ENCODE measurements at places on chromosomes 12 and 14. TPM values are rescaled to one million over a fixed set of nuclear protein-coding genes. Genes with fewer than 3 reads are reported as not detected.

DNA sequence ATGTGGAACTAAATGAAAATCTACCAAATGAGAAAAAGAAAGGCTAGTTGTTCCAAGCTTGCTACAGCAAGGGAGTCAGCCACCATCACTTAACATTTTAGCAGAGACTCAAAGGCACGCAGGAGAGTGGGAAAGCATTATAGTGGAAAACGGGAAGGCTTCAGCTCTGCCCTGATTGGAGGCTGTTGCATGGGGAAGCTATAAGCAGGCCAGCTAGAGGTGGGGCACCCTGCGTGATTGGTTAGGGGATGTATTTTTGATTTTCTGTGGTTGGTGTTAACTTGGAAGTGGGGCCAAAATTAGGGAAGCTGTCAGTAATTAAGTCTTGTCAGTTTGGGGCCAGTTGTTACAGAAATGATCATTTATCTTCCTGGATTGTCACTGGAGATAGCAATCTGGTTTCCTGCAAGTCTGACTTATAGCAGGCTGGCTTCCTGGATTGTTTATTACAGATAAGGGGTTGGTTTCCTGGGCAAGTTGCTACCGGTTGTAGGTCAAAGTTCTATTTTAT is 93.9 kb downstream of the FAR2 start:
- no peaks in the 10 kb centered on the region for H3K36me3 ChIP-seq
- H3K4me1 ChIP-seq: no peaks in the 10 kb centered on the region
- H3K27me3 ChIP-seq: no peaks in the 10 kb centered on the region
- no peak for DNase-seq

- peak overlapping the region; percentile 84 for H3K4me3 ChIP-seq
- H3K4me1 ChIP-seq: peaks cover 5% of the 10 kb centered on the region
- no peak overlapping the region for H3K27ac ChIP-seq
- H3K36me3 ChIP-seq: peaks cover 9% of the 10 kb centered on the region
Measured at GRCh38 chr12:102964872-102965271, 7.4 kb downstream of the ASCL1 start.

- H3K27me3 ChIP-seq: peaks cover 23% of the 10 kb centered on the region
- 0 out of 2 replicates have a peak, but pooled peaks cover 2% of the 10 kb centered on the region for H3K4me1 ChIP-seq
- no peak within 1 kb of the TSS for H3K27ac ChIP-seq
- no peaks in the 10 kb centered on the region for H3K36me3 ChIP-seq
Measured at GRCh38 chr12:48817873-48818830, at the start of gene CACNB3. TSS of gene CACNB3 (plus strand) at chr12:48818496. CDS start at chr12:48818930, 434 bp downstream.

- H3K36me3 ChIP-seq: no peaks in the 10 kb centered on the region
- H3K4me1 ChIP-seq: no peaks in the 10 kb centered on the region
- H3K4me3 ChIP-seq: no peak overlapping the region
- DNase-seq: no peak
- H3K27me3 ChIP-seq: no peaks in the 10 kb centered on the region
Measured at GRCh38 chr14:68687746-68688145, 105.1 kb downstream of the ZFP36L1 start.

- DNase-seq: no peak
- H3K36me3 ChIP-seq: peaks cover 9% of the 10 kb centered on the region
- H3K27me3 ChIP-seq: no peaks in the 10 kb centered on the region
- H3K4me1 ChIP-seq: no peaks in the 10 kb centered on the region
- H3K4me3 ChIP-seq: no peak overlapping the region
Measured at GRCh38 chr12:130640901-130641300, 75.2 kb downstream of the RIMBP2 start.

- H3K4me3 ChIP-seq: no peak overlapping the region
- H3K27ac ChIP-seq: no peak overlapping the region
Measured at GRCh38 chr14:71726580-71727021, 205.6 kb upstream of the RGS6 start.

DNA sequence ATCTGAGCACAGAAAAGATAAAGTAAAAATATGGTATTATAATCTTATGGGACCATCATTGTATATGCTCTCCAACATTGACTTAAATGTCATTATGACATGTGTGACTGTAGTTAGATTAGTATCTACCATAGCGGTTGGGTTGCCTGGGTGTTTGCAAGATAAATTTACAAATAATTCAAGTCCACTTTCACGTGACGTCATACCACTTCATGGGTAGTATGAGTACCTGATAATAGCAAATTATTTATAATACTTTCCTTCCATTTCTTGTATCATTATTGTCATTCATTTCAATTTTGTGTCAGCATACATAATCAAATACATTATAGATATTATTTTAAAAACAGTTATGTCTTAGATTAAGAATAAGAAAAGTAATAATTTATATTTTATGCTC is 20.2 kb downstream of the SLCO1B1 start:
- no peak overlapping the region for H3K4me3 ChIP-seq
- no peaks in the 10 kb centered on the region for H3K36me3 ChIP-seq
- H3K4me1 ChIP-seq: no peaks in the 10 kb centered on the region
- no peaks in the 10 kb centered on the region for H3K27me3 ChIP-seq

DNA sequence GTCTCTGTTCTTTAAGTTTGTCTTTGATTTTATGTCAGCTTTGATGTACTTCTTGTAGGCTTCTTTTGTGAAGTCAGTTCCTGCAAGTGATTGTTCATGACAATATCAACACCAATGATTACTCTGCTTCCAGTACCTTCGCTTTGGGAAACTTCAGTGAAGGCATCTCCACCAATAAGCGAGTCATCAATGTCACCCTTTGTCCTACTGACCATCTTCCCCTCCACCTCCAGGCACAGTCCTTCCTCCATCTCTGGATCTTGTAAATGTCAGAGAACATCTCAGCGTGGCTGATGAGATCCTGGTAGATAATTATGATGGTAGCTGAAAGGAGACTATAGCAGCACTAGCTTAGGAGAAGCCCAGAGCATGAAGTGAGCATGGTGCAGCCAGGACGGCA is 40.4 kb upstream of the A2M start:
- no peak overlapping the region for H3K4me3 ChIP-seq
- H3K36me3 ChIP-seq: no peaks in the 10 kb centered on the region
- H3K27me3 ChIP-seq: no peaks in the 10 kb centered on the region
- DNase-seq: no peak
- no peak overlapping the region for H3K27ac ChIP-seq

DNA sequence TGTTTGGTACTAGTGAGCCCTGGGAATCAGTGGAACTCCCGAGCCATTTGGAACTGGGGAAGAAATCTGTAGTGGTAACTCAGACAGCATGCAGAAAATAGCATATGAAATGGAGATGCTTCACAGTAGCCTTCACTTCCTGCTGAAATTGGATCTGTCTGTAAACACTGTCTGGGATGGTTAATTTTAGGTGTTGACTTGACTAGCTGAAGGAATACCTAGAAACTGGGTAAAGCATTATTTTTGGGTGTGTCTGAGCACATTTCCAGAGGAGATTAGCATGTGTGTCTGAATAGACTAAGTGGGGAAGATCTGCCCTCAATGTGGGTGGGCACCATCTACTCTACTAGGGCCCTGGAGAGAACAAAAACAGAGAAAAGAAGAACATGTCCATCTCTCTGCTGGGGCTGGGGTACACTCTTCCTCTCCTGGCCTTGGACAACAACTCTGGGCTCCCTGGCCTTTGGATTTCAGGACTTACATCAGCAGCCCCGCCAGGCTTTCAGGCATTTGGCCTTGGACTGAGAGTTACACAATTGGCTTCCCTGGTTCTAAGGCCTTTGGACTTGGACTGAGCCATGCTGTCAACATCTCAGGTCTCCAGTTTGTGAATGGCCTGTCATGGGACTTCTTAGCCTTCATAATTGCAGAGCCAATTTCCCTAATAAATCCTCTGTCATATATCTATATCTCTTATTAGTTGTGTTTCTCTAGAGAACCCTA is 14.0 kb upstream of the CRADD start:
- no peak overlapping the region for H3K4me3 ChIP-seq
- no peaks in the 10 kb centered on the region for H3K4me1 ChIP-seq
- H3K27me3 ChIP-seq: no peaks in the 10 kb centered on the region

DNA sequence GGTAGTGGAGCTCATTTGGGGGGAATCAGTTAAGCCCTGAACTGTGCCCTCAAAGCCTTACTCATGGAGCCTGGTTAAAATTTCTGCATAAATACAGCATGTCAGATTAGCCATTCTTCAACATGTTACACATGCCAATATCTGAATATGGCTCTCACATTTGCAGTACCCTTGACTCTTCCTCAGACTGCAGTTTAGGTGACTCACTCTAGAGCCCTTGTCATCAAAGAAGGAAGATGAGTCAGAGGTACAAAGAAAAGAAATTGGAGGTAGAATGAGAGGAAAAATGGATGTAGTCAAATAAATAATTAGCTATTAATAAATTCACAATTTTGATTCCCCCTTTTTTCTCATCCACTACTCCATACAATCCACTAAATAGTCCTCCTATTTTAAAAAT is 23.6 kb upstream of the OR4K2 start:
- no peak overlapping the region for H3K4me3 ChIP-seq
- no peaks in the 10 kb centered on the region for H3K27me3 ChIP-seq
- no peaks in the 10 kb centered on the region for H3K4me1 ChIP-seq
- H3K36me3 ChIP-seq: peaks cover 43% of the 10 kb centered on the region
- DNase-seq: no peak

RPGRIP1 gene
- 0.59 TPM for total RNA-seq

CCDC175 gene
- 0.09 TPM for total RNA-seq

Data from H9 (cell line).